Left renal cortex interstitium (tissue), 4 donors: ENCODE measurements at places on chromosomes 12 and 14. TPM values are rescaled to one million over a fixed set of nuclear protein-coding genes. Genes with fewer than 3 reads are reported as not detected.

GRCh38 chr12:111728795-111729194 lies 37.9 kb upstream of the ALDH2 start:
- DNase-seq = no peak

DNA sequence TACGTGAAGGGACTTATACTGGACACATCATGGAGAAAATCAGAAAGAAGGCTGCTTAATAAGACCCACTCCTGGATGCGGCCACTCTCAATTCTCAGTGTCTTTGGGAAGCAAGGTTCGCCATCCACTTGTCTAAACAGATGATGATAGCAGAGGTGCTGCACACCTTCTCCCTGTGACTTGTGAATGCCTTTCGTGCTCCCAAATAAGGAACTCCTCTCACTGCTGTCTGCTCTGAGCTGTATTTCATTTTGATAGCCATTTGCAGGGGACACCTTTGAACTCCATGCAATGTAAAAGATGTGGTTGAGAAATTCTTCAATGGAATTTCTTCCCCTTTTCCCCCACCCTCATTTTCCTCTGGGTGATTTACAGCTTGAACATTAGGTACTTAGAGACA lies 11.6 kb downstream of the RMST start:
- no peak for DNase-seq

The MVK gene
- 23.5 TPM for polyA plus RNA-seq

- no peak for DNase-seq
Measured at GRCh38 chr12:7289743-7290142, 14.1 kb upstream of the ACSM4 start.

- DNase-seq = no peak
Measured at GRCh38 chr14:105082703-105083102, 17.5 kb upstream of the GPR132 start.

DNA sequence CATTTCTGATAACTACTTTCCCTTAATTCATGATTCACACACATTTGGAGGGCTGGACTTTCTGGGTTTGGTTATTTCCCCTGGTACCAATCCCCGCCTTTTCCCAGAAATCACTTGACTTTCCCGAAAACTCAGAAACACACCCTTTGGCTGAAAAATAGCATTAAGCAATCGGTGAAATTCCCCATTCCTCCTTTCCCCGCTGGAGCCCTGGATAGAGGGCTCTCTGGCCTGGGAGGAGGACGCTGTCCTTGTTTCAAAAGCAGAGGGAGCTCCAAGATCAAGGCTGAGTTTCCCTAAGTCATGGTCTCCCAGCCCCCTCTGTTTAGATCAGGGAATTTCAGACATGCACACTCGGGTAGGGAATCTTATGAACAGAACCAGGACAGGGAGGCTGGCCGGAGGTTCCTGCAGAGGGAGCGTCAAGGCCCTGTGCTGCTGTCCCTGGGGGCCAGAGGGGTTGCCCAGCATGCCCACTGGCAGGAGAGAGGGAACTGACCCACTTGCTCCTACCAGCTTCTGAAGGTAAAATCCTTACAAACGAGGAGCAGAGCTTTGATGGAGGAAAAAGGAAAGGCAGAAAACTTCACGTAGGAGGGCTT lies at the start of gene C1S:
Gene C1S (plus strand): TSS at position 366 of the 602 bp plus-strand sequence. CDS start 1,195 bp downstream, outside the sequence.
- DNase-seq = peak; percentile 57

DNA sequence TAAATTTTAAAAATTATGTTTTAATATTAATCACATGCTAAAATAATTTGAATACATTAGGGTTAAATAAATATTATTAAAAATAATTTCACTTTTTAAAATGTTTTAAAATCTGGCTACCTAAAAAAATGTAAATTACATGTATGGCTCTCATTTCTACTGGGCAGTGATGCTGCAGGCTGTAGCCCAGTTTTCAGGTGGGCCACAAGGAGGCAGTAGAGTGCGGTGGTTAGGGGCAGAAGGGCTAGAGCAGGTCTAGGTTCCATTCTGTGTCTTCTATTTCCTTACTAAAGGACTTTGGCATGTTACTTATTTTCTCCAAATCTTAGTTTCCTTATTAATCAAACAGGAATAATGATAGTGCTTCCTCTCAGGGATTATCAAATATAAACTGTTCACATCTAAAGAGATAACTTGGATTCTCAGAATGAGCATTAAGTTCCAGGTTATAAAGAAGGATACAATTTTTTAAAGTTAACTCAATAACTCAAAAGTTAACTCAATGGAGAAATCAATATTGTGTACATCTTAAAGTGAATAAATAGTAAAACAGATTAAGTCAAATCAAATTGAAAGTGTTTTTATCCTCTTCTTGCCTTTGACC lies 54.9 kb upstream of the OVCH1 start:
- no peak for DNase-seq

DNA sequence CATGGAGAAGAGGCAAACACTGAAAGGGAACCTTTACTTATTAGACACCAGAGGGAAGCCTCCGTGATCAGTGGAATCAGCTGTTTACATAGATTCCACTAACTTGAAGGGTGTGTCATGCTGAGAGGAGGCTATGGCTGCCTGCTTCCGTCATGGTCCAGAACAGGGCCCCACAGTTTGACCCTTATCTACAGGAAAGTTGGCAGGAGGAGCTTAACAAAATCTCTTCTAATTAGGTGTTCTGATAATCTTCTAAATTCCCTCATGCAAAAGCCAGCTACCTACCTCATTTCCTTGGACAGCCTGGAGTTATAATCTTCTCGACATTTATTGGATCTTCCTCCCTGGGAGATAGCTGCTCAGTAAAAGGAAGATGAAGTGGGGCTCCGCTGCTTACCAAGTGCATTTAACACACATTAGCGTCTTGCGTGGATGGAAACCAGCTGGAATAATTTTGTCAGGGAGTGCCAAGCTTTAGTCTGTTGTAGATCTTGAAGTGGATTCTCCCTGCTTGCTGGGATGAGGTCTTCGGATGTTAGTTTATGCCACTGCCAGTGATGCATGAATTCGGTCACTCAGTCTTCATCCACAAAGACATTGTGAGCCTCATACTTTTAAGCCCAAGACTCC lies 171.0 kb downstream of the PAH start:
- DNase-seq = no peak

The DPPA3 gene
- not detected for polyA plus RNA-seq

DNA sequence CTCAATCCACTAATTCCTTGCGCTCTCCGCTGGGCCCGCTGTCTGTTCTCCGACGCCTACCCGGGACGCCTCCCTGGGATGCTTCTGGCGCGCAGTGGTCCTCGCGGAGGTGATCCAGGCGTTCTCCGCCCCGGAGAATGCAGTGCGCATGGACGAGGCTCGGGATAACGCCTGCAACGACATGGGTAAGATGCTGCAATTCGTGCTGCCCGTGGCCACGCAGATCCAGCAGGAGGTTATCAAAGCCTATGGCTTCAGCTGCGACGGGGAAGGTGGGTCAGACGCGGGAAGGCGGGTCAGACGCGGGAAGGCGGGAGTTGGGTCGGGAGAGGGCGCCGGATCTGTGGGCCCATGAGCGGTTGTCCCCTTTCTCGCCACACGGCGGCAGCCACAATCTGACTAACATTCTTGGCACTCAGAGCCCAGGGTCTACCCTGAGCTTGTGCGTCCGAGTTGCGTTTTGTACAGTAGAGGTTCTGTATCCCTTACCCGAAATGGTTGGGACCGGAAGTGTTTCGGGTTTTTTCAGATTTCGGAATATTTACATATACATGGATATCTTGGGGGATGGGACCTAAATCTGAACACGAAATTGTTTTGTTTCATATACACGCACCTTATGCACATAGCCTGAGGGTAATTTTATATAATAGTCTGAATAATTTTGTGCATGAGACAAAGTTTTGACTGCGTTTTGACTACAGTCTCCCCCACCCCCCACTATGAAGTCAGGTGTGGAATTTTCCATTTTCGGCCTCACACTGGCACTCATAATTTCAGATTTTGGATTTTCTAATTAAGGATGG lies 762 bp downstream of the C12orf57 start:
- DNase-seq = no peak

DNA sequence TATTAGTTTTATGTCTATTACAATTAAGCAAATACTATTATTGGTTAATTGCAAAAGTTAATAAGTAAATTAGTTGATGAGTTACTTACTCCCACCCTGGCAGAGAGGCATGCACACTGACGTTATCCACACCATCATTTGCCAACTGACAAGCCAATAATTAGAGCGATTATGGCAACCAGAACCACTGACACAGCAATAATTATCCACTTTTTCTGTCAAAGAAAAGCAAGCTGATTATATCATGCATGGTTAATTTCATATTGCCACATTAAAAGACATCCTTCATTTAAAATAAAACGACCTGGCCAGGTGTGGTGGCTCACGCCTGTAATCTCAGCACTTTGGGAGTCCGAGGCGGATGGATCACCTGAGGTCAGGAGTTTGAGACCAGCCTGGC lies 43.1 kb downstream of the STX2 start:
- no peak for DNase-seq

- DNase-seq = no peak
Measured at GRCh38 chr12:46941981-46942380, 116.2 kb upstream of the SLC38A4 start.

DNA sequence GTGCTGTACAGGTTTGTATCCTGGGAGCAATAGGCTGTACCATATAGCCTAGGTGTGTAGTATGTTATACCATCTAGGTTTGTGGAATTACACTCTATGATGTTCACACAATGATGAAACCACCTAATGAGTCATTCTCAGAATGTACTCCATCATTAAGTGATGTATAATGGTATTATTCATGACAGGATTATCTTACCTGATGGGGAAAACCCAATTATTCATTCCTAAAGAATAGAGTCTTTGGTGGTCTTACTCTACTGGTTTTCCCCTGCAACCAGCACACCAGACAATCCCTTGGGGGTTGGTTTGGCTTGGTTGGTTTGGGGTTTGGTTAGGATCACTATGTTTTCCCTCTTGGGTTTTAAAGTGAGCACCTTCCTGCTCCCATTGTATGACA lies 12.6 kb upstream of the OR10P1 start:
- DNase-seq = no peak

DNA sequence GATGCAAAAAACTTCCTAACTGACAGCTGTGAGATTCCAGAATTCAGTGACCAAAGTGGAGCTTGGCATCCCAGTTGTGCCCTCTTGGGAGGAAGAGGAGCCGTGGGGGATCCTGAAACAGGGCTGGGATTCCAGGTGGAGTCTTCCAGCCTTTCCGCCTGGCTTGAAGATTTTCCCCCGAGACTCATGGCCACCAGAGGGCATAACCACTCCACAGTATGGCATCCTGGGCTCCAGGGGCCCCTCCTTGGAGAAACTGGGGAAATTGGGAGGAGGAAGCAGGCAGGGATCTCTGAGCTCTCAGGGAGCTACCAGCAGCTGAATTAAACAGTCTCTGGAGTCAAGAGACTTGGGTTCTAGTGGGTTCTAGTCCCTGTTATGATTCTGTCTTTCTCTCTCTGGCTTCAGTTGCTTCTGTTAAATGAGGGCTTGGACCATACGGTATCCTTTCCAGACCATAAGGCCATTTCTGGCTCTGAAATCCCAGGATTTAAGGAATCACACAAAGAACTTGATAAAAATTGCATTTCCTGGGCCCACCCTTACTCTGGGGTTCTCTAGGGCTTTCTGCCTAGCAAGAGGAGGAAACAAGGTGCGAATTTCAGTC lies 2.6 kb upstream of the TAMALIN start:
- DNase-seq = no peak

GRCh38 chr12:70365648-70366518 lies at the start of gene KCNMB4:
TSS of gene KCNMB4 (plus strand) at chr12:70366290. CDS start at chr12:70366735, 445 bp downstream.
- DNase-seq = peak; percentile 55

DNA sequence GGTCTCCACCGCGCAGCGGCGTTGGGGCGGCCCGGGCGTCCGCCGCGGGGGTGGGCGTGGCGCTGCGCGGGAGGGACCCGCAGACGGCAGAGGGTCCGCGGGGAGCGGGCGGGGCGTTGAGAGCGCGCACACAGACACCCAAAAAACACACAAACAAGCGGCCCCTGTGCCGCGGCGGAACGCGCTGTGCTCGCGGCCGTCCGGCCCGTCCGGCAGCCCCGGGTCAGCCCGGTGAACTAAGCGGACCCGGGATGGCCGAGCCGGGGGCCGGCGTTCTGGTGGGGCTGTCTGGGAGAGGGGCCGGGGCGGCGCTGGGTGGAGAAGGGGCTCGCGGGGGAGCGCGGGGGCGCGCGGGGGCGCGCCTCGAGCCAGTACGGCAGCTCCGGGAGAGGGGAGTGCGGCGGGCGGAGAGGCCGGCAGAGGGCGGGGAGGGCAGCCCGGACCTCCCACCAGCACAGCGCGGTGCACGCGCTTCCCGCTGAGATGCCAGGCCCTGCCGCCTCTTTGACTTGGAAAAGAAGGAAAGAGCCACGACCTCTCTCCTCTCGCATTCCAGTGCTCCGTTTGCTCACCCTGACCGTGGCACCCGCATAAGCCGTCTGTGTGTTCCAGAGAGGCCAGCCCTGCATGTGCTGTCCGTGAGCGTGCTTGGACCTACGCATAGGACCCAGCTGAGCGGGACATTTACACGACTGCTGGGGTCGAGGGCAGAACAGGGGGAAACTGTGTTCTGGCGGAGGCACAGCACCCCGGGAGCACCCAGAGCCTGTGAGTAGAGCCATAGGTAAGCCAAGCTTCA lies 10.3 kb downstream of the SLC6A12 start:
- no peak for DNase-seq

GRCh38 chr14:72605096-72605920 lies 288.6 kb downstream of the DPF3 start:
- DNase-seq = no peak

The SYNDIG1L gene
- 0.27 TPM for polyA plus RNA-seq

The PLEKHD1 gene
- polyA plus RNA-seq = 3.7 TPM

DNA sequence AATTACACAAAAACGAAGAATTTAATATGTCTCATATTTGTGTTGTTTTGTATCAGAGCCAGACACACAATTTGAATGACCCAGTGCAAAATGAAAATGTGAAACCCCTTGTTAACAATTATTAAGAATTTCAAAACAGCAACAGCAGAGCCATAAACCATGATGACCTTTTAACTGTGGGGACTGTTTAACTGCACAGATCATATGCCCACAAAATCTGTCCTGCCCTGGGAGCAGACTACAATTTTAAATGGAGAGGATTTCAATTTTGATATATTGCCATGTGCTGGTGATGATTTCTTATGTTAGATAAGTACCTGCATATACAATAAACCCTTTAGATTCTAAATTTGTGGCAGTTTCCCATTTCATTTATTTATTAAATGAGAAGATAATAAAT lies 455.5 kb upstream of the MGAT4C start:
- no peak for DNase-seq

- peak; percentile 58 for DNase-seq
Measured at GRCh38 chr12:5171701-5172100, 128.0 kb downstream of the KCNA5 start.

The POU6F1 gene
- polyA plus RNA-seq = 6.2 TPM

DNA sequence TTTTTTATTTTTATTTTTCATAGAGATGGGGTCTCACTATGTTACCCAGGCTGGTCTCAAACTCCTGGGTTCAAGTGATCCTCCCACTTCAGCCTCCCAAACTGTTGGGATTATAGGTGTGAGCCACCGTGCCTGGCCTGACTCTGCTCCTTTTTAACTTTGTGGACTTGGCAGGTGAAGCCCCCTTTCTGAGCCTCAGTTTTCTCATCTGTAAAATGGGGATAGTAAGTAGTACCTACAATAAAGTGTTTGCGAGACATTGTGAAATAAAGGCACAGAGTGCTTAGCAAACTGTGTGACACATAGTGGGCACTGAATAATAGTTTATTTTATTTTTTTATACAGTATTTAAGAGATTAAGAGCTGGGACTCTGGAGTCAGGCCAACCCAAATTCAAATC lies 21.1 kb upstream of the MED13L start:
- no peak for DNase-seq

GRCh38 chr12:47352067-47352466 lies 272.3 kb upstream of the AMIGO2 start:
- no peak for DNase-seq

GRCh38 chr14:98229656-98230366 lies 1042.2 kb downstream of the BCL11B start:
- DNase-seq = no peak

GRCh38 chr12:80135624-80136023 lies 36.3 kb downstream of the OTOGL start:
- no peak for DNase-seq
